Myocyte (in vitro differentiated cells): ENCODE measurements at places on chromosomes 3 and 15.

DNA sequence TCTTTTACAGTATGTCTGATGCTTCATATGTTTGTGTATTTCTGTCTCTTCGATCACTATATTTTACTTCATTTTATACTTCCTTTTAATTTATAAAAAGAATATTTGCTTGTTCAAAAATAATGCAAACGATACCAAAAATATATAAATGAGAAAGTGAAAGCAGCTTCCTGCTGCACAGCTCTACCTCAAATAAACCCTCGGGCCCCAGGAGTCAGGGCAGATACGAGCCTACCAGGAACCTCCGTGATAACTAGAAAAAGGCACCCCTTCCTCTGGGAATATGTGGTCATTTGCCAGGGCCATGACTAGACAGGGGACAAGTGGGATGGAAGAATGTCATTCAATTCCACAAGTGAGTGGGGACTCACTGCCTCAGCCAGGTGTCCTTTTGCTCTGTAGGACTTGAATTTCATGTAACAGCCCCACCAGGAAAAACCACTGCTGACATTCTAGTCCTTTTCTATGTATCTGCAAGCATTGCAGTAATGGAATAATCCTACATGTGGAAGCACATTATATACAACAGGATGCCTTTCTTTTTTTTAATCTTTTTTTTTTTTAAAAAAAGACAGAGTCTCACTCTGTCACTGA, 133.3 kb downstream of the SUCLG2 start:
- DNase-seq = no peak

DNA sequence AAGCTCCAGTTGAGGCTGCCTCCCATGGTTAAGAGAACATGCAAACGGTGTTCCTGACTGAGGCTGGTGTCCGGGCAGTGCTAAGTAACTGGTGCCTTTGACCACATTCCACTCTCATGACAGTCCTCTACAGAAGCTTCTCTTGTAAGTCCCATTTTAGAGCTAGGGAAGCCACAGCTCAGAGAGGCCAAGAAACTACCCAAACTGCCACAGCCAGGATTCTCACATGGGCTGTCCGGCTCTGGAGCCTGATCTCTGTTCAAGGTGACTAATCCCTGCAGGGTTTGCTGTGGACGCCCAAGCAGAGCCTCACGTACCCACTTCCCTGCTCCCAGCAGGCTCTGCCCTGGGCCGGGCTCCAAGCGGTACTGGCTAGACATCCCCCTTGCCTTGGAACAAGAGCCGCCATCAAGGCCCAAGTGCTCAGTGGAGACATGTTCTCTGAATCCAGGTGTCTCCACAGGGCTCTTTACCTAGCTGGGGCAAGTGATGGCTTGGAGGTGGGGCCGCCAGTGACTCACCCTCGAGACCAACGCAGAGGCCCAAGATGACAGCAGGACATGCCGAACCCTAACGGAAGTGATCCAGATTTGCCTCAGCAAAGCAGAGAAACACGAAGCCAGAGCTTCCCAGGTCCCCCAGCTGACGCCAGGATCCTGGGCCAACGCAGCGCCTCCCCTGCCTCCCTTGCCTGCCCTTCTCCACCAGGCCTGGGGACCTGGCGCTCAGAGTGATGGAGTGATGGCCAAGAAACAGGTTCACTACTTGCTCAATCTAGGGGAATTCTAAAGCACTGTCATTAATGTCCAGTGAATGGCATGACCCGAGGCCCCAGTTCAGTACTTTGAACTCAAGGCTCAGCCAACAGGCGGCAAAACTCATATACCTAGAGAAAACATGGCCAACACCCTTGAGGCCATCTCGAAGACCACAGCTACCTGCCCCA, 24.4 kb downstream of the KLHL25 start:
- DNase-seq = peak; percentile 38

- DNase-seq = no peak
Measured at GRCh38 chr15:41730543-41730942, 43.7 kb upstream of the MAPKBP1 start.

DNA sequence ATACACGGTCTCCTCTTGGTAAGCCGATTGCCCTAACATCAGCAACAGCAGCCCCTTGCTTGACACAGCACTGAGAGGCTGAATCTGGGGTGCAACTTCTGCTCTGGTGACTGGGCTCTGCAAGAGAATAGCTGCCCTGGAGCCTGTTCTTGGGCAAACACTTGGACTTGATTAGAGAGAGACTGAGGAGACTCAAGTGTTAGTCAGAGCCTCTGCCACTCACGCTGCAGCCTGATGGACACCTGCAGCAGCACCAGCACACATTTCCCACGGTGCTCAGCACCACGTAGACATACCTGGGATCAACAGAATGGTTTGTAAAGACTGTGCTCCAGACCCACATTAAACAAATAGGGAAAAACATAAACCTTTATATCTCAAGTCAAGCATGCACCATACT, 35.8 kb upstream of the UMPS start:
- DNase-seq = no peak

- DNase-seq = no peak
Measured at GRCh38 chr3:197957790-197958133, 2.3 kb upstream of the LMLN start.

GRCh38 chr3:35187908-35188307, 451.4 kb upstream of the ARPP21 start:
- DNase-seq = peak; percentile 13

GRCh38 chr3:138297059-138297607, 32.5 kb downstream of the NME9 start:
- no peak for DNase-seq

DNA sequence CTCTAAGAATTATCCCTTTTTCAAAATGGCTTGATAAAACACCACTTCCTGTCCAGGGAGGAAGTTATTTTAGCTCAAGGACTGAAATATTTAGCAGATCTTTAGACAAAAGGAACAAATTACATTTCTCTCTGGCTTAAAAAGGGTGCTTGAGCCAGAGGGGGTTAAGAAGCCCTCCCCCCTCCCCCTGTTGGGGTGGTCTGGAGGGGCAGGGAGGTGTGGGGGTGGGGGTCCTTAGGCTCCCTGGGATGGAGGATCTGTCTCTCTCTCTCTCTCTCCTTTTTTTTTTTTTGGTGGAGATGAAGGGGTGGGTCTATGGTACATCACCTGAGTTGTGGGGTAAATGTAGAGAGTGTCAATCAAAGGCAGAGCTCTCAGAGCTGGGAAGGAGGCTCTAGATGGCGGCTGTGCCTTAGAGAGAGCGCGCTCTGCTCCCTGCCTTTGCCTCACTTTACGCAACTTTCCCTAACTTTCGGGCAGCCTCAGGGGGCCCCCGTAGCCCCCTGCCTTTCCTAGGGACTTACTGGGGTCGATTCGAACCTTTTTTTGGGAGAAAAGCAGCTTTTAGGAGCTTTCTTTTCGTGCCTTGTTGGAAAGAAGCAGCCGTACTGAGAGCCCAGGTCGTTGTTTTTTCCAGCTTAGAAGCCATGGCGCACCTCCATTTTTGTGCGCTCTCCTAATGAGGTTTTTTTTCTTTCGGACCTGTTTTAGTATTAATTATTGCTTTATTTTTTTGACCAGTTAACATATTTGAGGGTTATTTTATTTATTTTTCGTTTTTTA, at the start of gene CHD2:
Gene CHD2 (plus strand): TSS at position 377 of the 783 bp plus-strand sequence. CDS start 914 bp downstream, outside the sequence.
- peak; percentile 82 for DNase-seq
